Omental fat pad (tissue), 4 donors: ENCODE measurements at places on chromosomes 7 and 10. TPM values are rescaled to one million over a fixed set of nuclear protein-coding genes. Genes with fewer than 3 reads are reported as not detected.

RELN gene
- total RNA-seq, result 1.2 TPM

PDZD7 gene
- 0.12 TPM for total RNA-seq

SFTPD gene
- total RNA-seq, result 0.65 TPM

KCNMA1 gene
- 26.3 TPM for total RNA-seq

TUBAL3 gene
- total RNA-seq, result not detected

WEE2 gene
- total RNA-seq, result not detected

FKBP9 gene
- total RNA-seq, result 93.4 TPM

LUC7L2 gene
- 71.7 TPM for total RNA-seq

CAMK2B gene
- 0.48 TPM for total RNA-seq

ZNF503 gene
- total RNA-seq, result 8.0 TPM

NXPH1 gene
- total RNA-seq, result not detected

LIPM gene
- not detected for total RNA-seq

PHTF2 gene
- total RNA-seq, result 17.3 TPM

DNAJB6 gene
- 102 TPM for total RNA-seq

GIMAP1 gene
- total RNA-seq, result 2.1 TPM
